A549 treated with CpdA at 1 μM for 4 hours (cell line): ENCODE measurements at places on chromosomes 5 and 9. TPM values are rescaled to one million over a fixed set of nuclear protein-coding genes. Genes with fewer than 3 reads are reported as not detected.

The EMB gene
- 4.6 to 7.5 TPM (median 5.6 TPM) in 5 replicates for total RNA-seq

The SVEP1 gene
- total RNA-seq = 1.3 to 1.9 TPM (median 1.5 TPM) in 5 replicates

The ANXA2R gene
- total RNA-seq = 1.9 to 2.4 TPM (median 2.2 TPM) in 5 replicates

The INSL4 gene
- total RNA-seq = 15.5 to 17.9 TPM (median 16.0 TPM) in 5 replicates

The BASP1 gene
- 274 to 384 TPM (median 325 TPM) in 5 replicates for total RNA-seq

The ZFP37 gene
- total RNA-seq = 1.4 to 2.9 TPM (median 1.7 TPM) in 5 replicates

The IL3 gene
- not detected in 5 replicates for total RNA-seq

The ARL10 gene
- total RNA-seq = 0.48 to 1.7 TPM (median 0.65 TPM) in 5 replicates

The FOXD4 gene
- total RNA-seq = 0.29 to 0.59 TPM (median 0.53 TPM) in 5 replicates

The CCDC69 gene
- total RNA-seq = 1.5 to 2.1 TPM (median 1.6 TPM) in 5 replicates

The ANKDD1B gene
- total RNA-seq = 0.06 to 0.11 TPM (median 0.08 TPM) in 3 of 5 replicates, not detected in the others

The SLIT3 gene
- total RNA-seq = 13.2 to 21.0 TPM (median 19.6 TPM) in 5 replicates

The GPR21 gene
- not detected in 5 replicates for total RNA-seq

The RGMB gene
- total RNA-seq = 6.6 to 8.7 TPM (median 8.1 TPM) in 5 replicates

The HSD17B3 gene
- total RNA-seq = 0.17 TPM in 1 of 5 replicates, not detected in the others

The ORM2 gene
- total RNA-seq = not detected in 5 replicates

The DAB2IP gene
- total RNA-seq = 11.5 to 14.9 TPM (median 13.5 TPM) in 5 replicates

The PCDHA9 gene
- total RNA-seq = not detected in 5 replicates

The SMIM33 gene
- not detected in 5 replicates for total RNA-seq

The ZNF483 gene
- 0.53 to 0.85 TPM (median 0.69 TPM) in 5 replicates for total RNA-seq

The FCN2 gene
- total RNA-seq = not detected in 5 replicates

The PCDHGC3 gene
- total RNA-seq = 6.1 to 7.1 TPM (median 6.4 TPM) in 5 replicates

The KIF20A gene
- total RNA-seq = 42.5 to 52.9 TPM (median 47.0 TPM) in 5 replicates

The AP3B1 gene
- total RNA-seq = 31.7 to 33.9 TPM (median 32.9 TPM) in 5 replicates

The PDCD1LG2 gene
- 0.33 to 0.59 TPM (median 0.36 TPM) in 5 replicates for total RNA-seq

The NUTM2G gene
- not detected in 5 replicates for total RNA-seq

The SPATA24 gene
- 4.7 to 5.7 TPM (median 5.3 TPM) in 5 replicates for total RNA-seq

The FOXI1 gene
- total RNA-seq = not detected in 5 replicates

The PAM gene
- 19.5 to 31.3 TPM (median 22.7 TPM) in 5 replicates for total RNA-seq

The SPATA31C1 gene
- total RNA-seq = not detected in 5 replicates

The CDH9 gene
- total RNA-seq = not detected in 5 replicates

The FAM163B gene
- not detected in 5 replicates for total RNA-seq

The OTP gene
- total RNA-seq = 0.06 to 0.14 TPM (median 0.10 TPM) in 4 of 5 replicates, not detected in the other

The EIF4E1B gene
- total RNA-seq = not detected in 5 replicates

The KCNIP1 gene
- total RNA-seq = not detected in 5 replicates

The HTR1A gene
- not detected in 5 replicates for total RNA-seq
